ENCODE measurements at places on chromosomes 1 and 21. TPM values are rescaled to one million over a fixed set of nuclear protein-coding genes. Genes with fewer than 3 reads are reported as not detected.

- DNase-seq: peak; percentile 66
Observed at GRCh38 chr21:41009398-41010100, 158.4 kb upstream of the BACE2 start.

DNA sequence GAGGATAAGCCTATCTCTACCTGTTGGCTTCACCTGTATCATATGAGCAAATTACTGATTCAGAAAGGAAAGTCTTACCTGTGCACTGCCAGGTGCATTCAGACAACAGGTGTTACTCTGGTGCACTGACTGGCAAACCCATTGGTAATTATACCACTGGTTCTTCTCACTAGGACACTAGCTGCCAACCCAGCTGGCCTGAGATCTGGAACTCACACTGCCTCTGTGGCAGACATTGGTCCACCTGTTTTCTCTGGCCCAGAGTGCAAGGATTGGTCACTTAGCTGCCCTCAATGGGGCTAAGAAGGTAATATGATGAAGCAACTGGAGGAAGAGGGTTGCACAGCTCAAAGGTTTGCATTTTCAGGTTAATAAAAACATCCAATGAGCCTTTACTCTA lies 140.2 kb upstream of the DNAH14 start:
- no peak for DNase-seq

GRCh38 chr1:27491748-27492700 lies 2.1 kb upstream of the WASF2 start:
- peak; percentile 90 for DNase-seq

- DNase-seq: no peak
Observed at GRCh38 chr1:25707280-25708016, 90.9 kb downstream of the MAN1C1 start.

REN gene
- total RNA-seq: not detected

MPZL1 gene
- 108 TPM for total RNA-seq

PADI2 gene
- total RNA-seq: 8.4 TPM

DENND2C gene
- total RNA-seq: 10.8 TPM

GRCh38 chr1:172089768-172090510 lies 248.6 kb downstream of the DNM3 start:
- peak; percentile 40 for DNase-seq

GRCh38 chr21:38861989-38862683 lies 56.4 kb downstream of the ETS2 start:
- no peak for DNase-seq

- DNase-seq: no peak
Observed at GRCh38 chr1:198443365-198444233, 96.9 kb downstream of the ATP6V1G3 start.

- no peak for DNase-seq
Observed at GRCh38 chr1:213884942-213885341, 102.8 kb upstream of the PROX1 start.

DNA sequence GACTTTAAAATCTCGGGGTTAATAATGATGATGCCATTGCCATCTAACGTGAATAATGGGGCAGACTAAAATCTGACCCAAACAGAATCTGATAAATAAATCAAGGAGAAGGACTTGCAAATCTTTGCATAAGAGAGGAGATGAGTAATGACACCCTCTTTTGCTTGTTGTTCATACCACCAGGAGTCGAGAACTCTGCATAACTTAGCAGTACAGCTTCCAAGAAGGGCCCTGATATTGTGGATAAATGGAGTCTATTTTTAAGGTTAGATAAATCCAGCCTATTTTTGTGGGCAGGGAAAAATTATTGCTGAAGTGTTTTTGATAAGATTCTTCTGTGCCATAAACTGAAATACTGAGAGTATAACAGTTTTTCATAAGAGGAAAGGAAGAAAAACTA lies 17.3 kb downstream of the RYR2 start:
- DNase-seq: peak; percentile 34

- DNase-seq: no peak
Observed at GRCh38 chr1:117573386-117574023, 32.3 kb upstream of the TENT5C start.

GRCh38 chr1:161840363-161840762 lies 74.2 kb downstream of the ATF6 start:
- no peak for DNase-seq

DNA sequence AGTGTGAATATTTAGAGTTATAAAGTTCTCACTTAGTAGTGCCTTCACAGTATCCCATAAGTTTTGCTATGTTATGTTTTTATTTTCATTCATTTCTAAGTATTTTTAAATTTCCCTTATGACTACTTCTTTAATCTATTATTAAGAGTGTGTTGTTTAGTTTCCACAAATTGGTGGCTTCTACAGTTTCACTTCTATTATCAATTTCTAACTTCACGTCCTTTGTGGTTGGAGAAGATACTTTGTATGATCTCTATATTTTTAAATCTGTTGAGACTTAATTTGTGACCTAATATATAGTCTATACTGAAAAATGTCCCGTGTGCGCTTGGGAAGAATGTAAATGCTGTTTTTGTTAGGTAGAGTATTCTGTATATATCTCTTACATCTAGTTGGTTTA lies 11.7 kb downstream of the CHIA start:
- no peak for DNase-seq

GUCA2B gene
- total RNA-seq: not detected

GRCh38 chr1:164685266-164686035 lies 126.5 kb downstream of the PBX1 start:
- no peak for DNase-seq

AIRE gene
- 0.72 TPM for total RNA-seq

TCHH gene
- 0.96 TPM for total RNA-seq

SFN gene
- total RNA-seq: 21.4 TPM

DNA sequence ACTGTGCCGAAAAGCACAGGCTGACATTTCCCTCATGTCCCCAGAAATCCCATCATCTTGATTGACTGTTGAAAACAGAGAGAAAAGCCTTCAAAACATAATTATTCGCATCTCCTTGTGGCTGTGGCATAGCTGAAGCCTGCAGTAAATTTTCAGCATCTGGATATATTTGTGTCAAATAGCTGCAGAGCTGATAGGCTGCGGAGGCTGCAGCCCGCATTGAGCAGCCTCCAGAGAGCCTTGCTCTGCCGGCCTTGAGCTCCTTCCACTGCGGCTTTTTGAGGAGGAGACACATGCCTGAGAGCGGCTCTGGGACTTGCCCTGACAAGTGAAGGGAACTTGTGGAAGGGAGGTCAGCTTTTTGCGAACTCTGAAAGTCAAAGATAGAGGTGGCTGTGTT lies 144.7 kb downstream of the RYR2 start:
- peak; percentile 47 for DNase-seq

KIF17 gene
- total RNA-seq: not detected

KIF21B gene
- 3.4 TPM for total RNA-seq

DNA sequence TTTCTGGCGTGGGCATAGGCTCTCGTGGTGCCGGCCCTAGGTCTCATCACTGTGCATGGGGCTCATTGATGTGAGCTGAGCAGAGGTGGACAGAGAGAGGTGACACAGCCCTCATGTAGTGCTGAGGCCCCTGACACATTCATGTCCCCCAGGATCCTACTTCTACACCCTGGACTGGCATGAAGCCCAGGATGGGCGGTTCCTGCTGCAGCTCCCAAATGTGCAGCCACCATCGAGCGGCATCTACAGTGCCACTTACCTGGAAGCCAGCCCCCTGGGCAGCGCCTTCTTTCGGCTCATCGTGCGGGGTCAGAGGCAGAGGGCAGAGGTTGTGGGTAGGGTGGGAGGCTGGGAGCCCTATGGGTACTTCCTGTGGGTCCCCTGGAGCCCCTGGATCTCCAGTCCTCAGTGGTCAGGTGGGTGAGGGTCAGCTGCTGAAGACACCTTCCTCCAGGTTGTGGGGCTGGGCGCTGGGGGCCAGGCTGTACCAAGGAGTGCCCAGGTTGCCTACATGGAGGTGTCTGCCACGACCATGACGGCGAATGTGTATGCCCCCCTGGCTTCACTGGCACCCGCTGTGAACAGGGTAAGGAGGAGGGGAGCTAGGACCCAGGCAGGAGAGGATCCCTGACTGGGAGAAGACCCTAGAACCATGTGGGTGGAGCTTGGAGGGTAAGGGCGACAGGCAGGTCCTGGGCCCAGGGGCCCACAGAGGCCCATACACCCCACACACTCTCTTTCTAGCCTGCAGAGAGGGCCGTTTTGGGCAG lies 6.1 kb downstream of the TIE1 start:
- DNase-seq: no peak

- DNase-seq: peak; percentile 93
Observed at GRCh38 chr1:31127266-31127665, 61.7 kb upstream of the PUM1 start.

- no peak for DNase-seq
Observed at GRCh38 chr21:36482673-36483072, 2.8 kb upstream of the CLDN14 start.

SPRR3 gene
- total RNA-seq: 8.7 TPM

DNA sequence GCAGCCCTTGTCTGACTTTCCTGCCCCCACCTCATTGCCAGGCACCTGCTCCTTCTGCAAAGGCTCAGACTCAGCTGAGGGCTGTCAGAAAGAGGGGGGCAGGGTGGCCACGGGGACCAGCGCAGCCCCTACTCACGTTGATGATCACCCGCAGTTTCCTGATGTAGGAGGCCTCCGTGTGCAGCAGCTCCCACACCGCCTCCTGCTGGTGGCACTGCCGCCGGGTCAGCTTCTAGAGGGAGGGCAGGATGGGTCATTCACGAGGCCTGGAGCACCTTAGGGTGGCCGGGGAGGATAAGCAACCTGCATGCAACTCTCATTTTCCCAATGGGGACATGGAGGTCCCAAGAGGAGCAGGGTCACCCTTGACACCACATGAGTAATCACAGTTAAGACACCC lies 6.4 kb upstream of the TNFRSF25 start:
- DNase-seq: no peak
